ENCODE measurements at places on chromosomes 7 and 10.

DNA sequence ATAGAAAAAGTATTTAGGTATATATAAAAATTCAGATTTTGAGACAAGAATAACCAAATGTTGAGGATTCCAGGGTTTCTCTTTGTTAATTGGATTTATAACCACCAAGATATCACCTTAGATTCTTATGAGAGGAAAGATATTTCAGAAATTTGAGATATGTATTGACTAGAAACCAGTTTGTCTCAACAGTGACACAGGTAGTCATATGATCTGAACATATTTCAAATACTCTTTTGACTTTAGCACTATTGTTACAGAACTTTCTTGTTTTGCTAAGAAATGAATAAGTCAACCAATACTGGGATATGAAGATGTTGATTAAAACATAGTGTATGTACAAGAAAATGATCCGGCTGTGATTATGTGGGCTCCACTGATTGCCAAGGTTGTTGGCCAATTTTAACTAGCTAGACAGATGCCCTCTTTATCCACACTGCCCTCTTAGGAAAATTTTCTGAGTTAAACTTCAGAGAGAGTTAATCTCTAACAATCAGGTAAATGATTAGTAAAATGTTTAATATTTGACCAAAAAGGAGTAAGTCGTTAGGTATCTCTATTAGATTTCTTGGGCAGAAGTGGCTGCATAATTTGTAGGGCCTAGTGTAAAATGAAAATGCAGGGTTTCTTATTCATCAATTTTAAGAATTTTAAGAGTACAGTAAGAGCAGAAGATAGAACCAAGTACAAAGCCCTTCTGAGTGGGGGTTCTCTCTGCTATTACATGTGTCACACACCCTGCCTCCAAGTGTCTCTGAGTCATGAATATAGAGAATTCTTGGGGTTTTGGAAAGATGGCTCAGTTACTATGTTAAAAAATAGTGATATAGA, 376.0 kb downstream of the TFEC start:
- no peak for DNase-seq

DNA sequence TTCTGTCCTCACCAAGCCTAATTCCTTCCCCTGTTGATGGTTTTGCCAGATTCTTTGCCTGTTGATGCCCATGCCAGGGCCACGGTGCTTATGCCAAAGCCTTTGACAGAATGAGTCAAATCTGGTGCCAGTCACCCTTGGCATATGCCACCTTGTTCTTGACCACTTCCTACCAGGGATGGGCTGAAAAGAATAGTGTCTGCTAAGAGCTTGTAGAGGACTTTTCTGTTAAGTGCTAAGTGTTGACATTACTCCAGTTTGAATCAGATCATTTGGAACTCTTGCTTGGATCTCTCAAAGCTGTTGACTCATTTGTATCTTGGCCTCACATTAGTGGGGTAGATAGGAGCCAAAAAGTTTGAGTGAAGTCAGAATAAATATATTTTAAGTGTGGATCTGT, 661.2 kb downstream of the AUTS2 start:
- DNase-seq: peak; percentile 15

DNA sequence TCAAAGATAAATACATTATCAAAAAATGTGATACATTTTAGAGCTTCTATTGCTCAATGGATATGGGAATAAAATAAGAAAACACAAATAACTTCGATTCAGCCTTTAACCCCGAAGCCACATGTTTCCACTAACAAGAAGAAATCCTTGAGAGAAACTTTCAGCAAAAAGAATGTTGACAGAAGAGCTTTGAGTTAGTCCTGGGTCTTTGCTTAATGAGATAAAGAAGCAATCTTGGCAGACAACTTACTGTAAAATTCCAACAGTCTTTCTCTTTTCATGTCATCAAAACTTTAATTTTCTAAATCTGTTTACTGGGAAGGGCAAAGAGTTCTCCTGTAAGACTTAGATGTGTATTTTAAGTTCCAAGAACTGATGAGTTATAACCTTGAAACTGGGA, 810.2 kb downstream of the CNTNAP2 start:
- DNase-seq: no peak

GRCh38 chr10:5517546-5517945, 7.2 kb upstream of the CALML3 start:
- no peak for DNase-seq

- no peak for DNase-seq
Measured at GRCh38 chr7:114405427-114405826, 9.2 kb upstream of the FOXP2 start.

DNA sequence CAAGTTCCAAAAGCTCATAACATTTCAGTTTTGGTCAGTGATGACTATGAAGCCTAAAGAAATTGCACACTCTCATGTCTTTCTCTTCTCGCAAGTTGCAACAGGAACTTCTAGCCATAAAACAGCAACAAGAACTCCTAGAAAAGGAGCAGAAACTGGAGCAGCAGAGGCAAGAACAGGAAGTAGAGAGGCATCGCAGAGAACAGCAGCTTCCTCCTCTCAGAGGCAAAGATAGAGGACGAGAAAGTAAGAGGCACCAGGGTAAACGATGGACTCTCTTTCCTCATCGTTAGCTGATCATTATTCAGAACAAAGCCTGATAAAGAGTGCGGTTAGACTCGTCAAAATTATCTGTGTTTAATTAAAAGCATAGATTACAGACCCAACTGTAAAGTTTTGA, 94.7 kb downstream of the HDAC9 start:
- no peak for DNase-seq

DNA sequence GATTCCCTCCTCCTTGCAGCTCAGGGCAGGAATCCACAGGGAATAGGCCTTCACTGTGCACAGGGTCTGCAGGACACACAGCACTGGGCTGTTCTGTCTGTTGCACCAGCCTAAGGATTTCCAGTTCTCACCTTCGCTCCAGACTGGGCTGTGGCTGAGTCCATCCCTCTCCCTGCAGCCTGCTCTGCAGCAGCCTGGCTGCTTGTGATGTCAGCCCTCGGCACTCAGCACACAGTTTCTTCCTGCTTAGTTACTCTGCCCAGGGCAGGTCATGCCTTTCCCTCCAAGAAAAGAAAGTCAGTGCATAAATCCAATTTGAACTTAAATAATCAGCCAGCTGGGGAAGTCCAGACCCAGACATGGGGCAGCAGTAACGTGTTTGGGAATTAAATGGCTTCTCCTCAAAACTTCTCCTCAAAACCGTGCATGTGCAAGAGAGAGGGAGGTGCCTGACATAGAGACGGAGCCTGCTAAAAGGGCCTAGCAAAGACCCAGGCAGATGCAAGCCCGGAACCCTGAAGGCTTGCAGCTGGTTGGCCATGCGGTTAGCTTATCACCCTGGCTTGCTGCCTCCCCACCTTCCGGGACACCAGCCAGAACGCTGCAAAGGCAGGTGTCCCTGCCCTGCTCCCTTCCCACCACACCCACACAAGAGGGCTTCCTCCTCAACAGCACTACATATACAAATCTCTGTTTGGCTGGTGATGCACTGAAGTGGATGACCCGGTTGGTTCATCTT, 10.9 kb upstream of the GDF2 start:
- no peak for DNase-seq

DNA sequence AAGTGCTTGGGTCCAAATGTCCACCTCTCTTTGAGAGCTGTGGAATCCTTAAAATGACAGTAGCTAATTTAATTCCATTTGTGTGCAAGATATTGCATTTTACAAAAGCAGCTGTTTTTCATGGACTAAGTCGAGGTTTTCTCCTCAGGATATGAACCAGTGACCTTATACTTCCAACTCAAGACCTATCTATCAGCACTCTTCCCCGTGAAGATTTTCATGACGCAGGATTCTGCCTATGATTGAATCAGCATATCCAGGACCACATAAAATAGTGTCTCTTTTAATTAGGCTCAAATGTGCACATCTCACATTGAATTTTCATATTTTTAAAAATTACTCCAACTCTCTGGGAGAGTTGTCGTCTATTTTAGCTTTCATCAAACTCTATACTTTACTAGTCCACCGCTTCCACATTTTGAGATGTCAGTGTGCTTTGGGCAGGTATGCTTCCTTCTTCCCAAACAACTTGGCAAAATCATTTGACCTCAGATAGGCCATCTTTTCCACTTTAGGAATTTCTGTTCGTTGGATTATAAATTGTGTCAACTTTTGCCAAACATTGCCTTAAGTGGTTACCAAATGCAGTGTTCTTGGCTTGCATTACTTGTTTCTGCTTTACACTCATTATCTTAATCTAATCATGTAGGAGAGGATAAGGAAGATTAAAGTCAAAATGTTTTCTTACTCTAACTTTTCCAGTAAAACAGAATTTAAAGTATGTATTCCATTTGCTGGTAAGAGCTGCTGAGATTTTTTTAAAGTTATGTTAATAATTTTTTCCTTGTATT, 39.4 kb downstream of the SEMA3A start:
- no peak for DNase-seq

GRCh38 chr7:15043931-15044330, 141.4 kb upstream of the DGKB start:
- DNase-seq: no peak

DNA sequence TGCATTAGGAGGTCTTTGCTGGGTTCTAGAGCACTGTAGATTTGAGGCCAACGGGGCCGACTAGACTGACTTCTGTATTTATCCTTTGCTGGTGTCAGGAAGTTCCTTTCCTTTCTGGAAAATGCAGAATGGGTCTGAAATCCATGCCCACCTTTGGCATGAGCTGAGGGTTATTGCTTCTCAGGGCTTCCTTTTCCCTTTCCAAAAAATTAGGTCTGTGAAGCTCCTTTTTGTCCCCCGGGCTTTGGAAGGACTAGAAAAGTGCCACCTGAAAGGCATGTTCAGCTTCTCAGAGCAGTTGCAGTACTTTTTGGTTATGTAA, 675 bp downstream of the IL6 start:
- DNase-seq: no peak

DNA sequence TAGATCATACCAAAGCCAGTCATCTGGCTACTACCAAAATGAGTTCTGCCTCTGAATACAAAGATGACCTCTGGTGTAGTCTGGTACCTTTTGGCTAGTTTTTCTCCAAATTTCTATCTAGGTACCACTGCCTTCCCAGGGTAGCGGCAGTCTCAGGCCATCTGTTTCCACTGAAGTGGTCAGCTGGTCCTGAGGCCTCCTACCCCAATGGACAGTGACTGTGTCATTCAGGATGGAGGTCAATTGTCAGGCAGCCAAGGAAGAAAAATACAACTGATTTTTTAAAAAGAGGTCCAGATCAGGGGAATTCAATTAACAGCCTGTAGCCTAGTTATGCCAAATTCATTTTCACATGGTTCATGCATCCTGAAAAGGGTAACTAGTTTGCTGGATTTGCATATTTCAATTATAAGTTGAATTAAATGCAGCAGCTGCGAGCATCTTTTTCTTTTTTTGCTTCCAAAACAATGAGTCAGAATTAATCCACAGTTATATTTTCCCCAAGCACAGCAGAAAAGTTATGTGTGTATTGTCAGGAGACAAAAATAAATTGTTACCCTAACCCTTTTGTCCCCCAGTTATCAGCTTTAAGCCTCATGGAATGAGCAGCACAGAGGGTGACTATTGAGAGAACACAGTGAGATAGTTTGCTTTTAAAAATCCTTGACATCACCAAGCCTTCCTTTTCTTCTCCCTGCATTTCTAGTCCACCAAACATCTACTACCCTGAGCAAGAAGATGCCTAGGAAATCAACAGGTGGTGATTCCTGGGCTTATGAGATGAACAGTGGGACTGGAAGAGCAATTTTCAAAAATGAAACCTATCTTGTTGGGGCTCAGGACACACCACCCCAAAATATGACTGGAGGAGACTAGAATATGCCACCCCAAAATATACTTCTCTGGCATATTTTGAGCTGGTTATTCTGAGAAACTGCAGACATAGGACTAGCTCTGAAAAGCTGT, 27.7 kb downstream of the BCCIP start:
- DNase-seq: no peak

Measured in left ventricle myocardium inferior (tissue), 1 donor.